SW 1271 (cell line): ENCODE measurements at places on chromosomes 5 and 9.

DNA sequence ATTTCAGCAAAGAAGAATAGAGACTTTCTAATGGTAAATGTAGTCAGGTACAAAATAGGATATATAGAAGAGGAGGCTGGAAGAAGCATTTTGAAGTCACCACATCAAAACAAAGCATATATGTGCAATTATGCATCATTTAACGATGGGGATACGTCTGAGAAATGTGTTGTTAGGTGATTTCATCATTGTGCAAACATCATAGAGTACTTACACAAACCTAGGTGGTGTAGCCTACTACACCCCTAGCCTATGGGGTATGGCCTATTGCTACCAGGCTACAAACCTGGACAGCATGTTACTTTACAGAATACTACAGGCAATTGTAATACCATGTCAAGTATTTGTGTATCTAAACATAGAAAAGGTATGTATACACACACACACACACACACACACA is 28.4 kb downstream of the ELP1 start:
- DNase-seq: no peak

DNA sequence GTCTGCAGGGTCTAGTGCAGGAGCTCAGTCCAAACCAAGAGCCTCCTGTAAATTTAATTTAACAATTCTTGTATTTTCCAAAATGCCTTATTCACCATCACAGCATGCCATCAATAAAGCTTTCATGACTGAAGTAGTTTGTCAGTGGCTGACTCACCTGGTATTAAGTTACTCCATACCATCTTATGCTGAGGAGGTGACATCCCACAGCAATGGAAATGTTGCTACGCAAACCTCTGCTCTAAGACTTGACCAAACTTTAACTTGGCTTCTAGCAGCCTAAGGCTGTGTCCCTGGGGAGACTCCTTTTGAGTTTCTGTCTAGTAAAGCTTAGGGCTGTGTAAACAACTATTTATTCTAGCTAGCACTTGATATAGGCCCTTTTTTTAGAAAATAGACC is 1231.3 kb upstream of the CDH18 start:
- no peak for DNase-seq

- DNase-seq: no peak
Measured at GRCh38 chr9:132969783-132970182, 8.7 kb upstream of the GFI1B start.

GRCh38 chr9:13863112-13863511 is 450.8 kb downstream of the NFIB start:
- DNase-seq: no peak

- no peak for DNase-seq
Measured at GRCh38 chr5:38022631-38023030, 182.8 kb upstream of the GDNF start.

- no peak for DNase-seq
Measured at GRCh38 chr5:130068988-130069387, 164.7 kb downstream of the CHSY3 start.

DNA sequence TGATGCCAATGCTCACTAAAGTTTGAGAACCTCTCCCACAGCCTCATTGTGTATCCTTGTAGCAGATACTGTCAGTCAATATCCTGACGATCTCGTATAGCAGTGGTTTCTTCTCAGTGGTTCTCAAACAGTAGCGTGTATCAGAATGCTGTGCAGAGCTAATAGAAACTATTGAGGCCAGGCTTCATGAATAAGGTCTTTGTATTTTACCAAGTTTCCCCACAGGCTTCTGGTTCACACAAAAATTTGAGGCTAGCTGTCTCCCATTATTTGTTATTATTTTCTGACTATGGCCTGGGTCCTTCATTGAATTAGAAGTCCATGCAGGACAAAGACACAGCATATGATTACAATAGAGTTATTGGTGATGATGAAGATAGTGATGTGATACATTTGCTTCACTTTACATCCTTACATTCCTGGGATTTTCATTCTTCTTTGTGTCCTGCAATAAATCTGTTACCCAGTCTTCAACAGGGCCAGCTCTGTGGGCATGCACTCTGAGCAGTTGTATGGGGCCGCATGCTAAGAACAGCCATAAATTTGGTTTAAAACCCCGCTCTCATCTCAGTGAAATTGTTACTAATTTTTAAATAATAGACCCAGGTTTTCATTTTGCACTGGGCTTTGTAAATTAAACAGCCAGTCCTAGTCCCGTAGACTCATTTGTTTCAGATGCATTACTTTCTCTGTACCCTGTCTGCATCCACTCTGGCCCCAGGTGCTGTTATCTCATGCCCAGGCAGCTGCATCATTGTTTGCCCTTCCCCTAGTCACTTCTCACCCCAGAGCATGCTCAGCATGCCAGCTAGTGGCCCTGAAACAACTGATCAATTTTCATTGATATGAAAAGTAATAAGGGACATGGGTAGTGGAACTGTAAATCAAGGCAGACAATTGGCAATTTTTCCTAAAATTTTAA is 199.9 kb upstream of the PIK3R1 start:
- DNase-seq: no peak

DNA sequence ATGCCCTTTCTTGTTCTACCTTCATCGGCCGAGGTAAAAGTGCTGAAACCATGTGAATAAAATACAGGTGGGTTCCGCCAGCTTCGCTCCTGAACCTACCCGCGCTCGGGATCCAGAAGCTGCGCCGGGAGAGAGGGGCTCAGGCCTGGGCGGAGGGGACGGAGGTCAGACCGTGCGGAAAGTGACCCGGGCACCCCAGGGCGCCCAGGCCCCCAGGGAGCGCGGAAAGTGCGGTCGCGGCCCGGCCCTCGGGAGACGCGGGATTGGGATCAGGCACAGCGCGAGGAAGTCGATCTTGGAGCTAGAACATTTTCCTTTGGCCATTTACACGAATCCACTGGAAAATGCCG is 329 bp downstream of the SYK start:
- DNase-seq: no peak

GRCh38 chr9:20906326-20906725 is 125.1 kb downstream of the HACD4 start:
- DNase-seq: no peak

- no peak for DNase-seq
Measured at GRCh38 chr9:106860721-106861639, 2.0 kb upstream of the ZNF462 start.

- DNase-seq: no peak
Measured at GRCh38 chr9:88659126-88659525, 124.1 kb downstream of the NXNL2 start.

DNA sequence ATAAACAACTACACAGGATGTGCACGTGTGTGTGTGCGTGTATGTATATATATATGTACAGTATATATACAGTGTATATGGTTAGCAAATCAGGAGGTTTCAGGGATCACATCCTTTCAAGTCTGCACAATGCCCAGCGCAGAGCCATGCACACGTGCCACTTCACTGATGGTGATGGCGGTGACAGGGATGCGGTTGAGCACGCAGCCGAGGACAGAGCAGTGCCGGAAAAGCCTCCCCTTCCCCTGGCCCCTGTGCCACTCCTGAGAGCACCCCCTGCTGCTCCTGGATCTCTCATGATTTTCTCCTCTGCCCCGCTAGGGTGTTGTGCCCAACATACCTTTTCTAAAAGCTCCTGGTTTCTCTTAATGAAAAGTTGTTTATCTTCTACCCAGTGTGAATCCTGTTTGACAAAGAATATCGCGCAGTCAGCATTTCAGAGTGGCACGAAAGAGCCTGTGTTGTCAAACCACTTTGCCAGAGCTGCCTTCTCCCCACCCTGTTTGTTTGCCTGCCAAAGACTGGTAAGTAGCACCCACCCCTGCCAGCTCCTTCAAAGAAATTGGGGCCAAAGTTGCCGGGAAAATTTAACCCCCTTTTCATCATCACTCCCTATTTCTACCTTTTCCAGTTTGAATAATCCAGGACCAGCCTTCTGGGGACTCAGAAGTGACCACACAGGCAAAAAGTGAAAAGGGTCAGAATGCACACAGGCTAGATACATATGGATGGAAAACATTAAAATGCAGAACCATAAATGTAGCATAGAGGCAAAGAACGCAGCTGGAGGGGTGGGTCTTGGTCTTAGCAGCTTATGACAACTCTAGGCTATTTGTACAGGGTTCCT is 126.2 kb upstream of the DPYSL3 start:
- no peak for DNase-seq

DNA sequence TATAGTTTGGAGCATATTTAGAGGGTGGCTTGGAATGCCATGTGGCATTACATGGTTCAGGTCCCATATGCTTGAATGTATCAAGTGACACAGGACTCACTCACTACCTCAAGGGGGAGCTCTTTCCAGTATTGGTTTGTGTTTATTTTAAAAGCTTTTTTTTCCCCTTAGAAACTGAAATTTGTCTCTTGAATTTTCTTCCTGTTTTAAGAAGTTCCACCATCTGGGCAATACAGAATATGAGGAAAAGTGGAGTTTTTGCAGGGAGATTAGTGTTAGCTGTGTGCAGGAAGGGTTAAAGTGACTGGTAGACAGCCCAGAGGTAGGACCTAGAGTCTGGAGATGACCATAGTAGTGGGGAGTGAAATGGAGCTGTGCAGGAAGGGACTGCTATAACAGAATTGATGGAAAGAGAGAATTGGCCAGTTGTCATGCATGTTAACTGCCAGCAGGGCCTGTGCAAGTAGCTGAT is 36.6 kb downstream of the CTNNA1 start:
- DNase-seq: no peak

GRCh38 chr9:14500705-14501104 is 186.8 kb upstream of the NFIB start:
- no peak for DNase-seq

DNA sequence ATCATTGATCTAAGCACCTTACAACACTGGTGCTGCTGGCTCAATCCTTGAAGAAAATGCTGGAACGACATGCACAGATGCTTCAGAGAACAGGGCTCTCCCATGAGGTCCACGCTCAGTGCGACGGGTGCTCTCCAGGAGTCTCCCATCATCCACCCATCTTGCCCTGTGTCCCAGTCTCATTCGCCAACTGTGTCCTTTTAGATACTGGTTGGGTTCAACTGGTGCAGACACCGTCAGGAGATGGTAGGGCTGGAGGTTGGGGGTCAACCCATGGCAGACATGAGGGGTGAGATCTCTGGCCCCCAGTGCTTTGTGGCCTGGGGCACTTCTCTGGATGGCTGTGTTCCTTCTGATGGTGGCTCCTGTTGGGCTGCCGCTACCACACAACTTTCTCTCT is 1.6 kb upstream of the OBP2B start:
- no peak for DNase-seq

GRCh38 chr9:8643896-8644295 is 844.3 kb upstream of the DMAC1 start:
- no peak for DNase-seq

GRCh38 chr5:170201311-170201710 is 31.5 kb upstream of the C5orf58 start:
- DNase-seq: no peak

DNA sequence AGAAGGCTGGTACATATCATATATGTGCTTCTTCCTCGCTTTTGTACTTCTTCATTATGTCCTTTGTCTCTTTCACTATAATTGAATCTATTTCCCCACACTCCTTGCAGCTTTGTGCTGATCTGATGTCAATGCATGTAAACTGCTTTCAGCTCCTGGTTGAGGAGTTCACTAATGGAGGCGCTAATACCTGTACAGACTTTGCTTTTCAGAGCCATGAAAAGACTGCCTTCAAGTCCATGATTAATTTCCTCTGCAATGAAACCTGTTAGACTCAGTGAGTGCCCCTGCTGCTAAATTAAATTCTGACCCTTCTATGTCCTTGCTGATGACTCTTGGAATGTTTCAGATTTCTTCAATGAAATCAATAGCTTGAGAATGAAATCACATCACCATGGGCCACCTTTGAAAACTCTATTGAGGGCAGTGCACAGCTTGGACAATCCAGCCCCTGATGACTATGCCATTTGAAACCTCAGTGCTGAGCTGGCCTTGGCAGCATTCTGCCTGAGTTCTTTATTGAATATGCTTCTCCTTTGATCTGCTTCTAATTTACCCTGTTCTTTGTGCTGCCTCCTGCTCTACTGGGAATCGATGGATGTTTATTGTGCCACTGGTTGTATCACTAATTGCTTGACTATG is 358.2 kb upstream of the DMAC1 start:
- no peak for DNase-seq

- no peak for DNase-seq
Measured at GRCh38 chr9:101365181-101365580, 19.6 kb downstream of the BAAT start.

- DNase-seq: no peak
Measured at GRCh38 chr9:106421772-106422171, 441.2 kb upstream of the ZNF462 start.

GRCh38 chr9:37706290-37706689 is 47.3 kb upstream of the TRMT10B start:
- no peak for DNase-seq

- DNase-seq: peak; percentile 59
Measured at GRCh38 chr5:98750693-98751092, 22.8 kb upstream of the RGMB start.

DNA sequence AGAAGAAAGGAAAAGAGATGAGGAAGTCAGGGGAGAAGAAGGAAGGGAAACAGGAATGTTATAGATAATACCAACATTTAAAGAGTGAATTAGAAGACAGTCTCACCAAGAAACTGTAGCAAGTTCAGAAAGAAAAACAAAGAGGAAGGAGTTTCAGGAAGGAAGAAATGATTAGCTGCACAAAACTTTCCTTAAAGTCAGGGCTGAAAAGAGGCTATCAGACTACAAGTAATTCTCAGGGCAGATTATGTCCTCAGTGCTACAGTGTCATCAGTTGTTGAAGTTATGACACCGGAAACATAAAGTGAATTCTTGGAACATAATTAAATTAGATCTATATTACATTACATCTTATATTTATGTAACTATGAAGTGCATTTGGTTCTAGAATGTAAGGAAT is 226.9 kb downstream of the ARRDC3 start:
- DNase-seq: no peak

DNA sequence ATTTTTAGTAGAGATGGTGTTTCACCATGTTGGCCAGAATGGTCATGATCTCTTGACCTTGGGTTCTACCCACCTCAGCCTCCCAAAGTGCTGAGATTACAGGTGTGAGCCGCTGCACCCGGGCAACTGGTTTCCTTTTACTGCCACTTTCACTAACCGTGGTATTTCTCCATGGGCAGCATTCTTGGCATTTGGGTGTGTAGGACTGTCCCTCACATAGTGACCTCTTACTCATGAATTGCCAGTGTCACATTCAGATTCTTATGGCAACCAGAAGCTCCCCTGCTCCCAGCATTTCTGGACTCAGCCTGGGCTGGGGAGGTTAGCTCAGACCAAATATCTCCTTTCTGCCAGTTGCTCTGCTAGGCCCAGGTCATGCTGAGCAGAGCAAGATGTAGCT is 50.1 kb downstream of the FOXI1 start:
- DNase-seq: no peak

GRCh38 chr9:134272302-134273023 is 53.8 kb upstream of the RXRA start:
- DNase-seq: no peak

DNA sequence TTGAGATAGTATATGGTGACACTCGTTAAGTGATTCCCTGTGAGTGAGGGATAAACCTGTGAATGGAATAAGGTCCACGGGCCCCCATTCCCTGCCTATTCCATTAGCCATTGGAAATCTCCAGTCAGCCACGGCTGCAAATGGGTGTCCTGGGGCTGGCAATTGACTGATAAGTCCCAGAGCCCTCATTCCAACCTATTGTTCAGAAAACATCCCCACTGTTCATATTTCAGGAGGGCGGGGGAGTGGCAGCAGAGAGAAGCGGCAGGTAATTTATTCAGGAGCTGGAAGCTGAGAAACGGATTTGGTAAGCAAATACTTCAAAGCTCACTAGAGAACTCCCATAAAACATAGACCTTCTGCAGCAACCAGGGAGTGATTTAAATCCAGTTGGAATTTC is 42.0 kb downstream of the TMEM174 start:
- no peak for DNase-seq
